ENCODE measurements at places on chromosomes 6 and 20. TPM values are rescaled to one million over a fixed set of nuclear protein-coding genes. Genes with fewer than 3 reads are reported as not detected.

DNA sequence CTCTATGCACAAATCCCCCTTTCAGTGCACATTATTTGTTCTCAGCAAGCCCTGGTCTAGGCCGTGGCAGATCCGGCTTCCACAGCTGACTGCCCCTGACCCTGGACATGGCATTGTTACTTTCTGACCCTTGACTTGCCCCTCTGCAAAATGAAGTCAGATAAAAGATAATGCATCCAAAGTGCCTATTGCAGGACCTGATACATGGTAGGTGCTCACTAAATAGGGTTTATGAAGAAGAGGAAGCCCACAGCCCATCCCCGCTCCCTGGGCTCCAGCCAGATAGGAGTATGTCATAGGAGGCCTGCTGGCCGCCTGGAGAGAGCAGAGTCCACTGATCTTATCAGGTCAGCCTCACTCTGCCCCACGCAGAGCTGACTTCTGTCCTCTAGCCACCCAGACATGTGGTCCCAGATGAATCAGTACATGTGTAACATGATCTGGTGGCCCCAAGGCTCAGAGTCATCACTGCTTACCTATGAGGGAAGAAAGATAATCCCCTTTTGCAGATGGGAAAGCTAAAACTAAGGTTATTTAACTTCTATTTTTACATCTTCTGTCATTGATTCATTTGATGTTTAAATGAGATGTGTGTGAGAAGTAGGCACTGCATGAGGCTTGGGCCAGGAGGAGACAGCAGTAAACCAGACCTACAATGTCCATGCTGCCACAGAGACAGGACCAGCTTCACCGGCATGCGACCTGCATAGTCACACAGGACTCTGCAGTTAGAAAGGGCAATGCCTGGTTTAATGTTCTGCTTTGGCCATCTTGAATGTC, 20.4 kb downstream of the MAFB start:
- DNase-seq: no peak
- H3K27ac ChIP-seq: no peak overlapping the region
- no peak overlapping the region for H3K4me3 ChIP-seq
- H3K27me3 ChIP-seq: peaks cover 8% of the 10 kb centered on the region
- no peaks in the 10 kb centered on the region for H3K36me3 ChIP-seq

DNA sequence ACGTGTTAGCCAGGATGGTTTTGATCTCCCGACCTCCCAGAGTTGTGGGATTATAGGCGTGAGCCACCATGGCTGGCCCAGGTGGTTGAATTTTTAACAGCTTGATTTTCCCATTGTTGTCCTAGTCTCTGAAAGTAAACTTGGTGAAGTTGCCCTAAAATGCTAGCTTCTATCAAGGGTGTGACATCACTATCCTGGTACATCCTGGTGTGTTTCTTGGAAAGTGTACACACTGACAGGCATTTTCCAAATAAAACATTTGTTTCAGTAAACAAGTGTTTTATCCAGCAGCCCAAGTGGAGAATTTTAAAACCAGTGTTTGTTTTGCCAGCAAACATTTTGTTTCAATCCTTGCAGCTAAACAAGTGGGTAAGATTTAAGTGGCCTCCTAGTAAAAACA, 40.5 kb upstream of the RREB1 start:
- H3K27me3 ChIP-seq: no peaks in the 10 kb centered on the region
- no peak overlapping the region for H3K27ac ChIP-seq
- H3K4me1 ChIP-seq: no peaks in the 10 kb centered on the region
- H3K4me3 ChIP-seq: no peak overlapping the region
- no peaks in the 10 kb centered on the region for H3K36me3 ChIP-seq

C6orf141 gene
- 17.8 TPM for total RNA-seq

ULBP2 gene
- total RNA-seq: not detected

DNA sequence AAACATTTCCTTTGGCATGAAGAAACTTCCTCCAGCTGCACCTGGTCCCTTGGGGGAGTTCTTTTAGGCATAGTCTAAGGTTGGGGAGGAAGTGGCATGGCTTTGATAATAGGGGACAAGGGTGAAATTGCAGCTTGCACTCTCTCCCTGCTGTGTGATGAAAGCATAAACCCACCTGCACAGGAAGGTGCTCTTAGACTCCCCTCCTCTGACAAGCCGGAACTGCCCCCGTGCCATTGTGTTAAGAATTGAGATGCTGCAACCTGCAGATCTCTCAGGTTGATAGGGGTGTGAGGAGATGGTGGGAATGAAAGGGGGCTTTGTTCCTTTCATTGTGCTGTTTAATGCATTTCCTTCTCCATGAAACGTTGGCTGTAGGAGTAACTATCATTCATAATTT, 247.7 kb upstream of the RNF24 start:
- DNase-seq: no peak
- H3K27ac ChIP-seq: no peak overlapping the region
- no peaks in the 10 kb centered on the region for H3K4me1 ChIP-seq
- no peak overlapping the region for H3K4me3 ChIP-seq
- H3K36me3 ChIP-seq: no peaks in the 10 kb centered on the region

FOXS1 gene
- not detected for total RNA-seq

C20orf141 gene
- total RNA-seq: not detected

HLA-DQA1 gene
- total RNA-seq: not detected

ADGRF1 gene
- 1.3 TPM for total RNA-seq

TMC2 gene
- total RNA-seq: not detected

DNA sequence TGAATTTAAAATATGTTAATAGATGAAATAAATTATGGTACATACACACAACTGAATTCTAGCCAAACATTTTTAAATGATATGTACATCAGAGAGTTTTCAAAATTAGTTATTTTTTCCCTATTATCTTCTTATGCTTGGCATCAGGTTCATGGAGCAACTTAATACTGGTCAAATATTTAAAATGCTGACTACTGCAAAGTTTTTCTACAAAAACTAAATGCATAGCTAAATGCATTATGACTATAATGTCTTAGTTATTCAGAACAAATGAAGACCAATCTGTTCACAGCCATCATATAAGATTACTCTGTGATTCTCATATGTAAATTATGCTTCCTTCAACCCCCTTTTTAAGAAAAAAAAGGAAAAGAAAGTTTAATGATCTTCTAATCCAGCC, 8.2 kb upstream of the IL17A start:
- H3K4me1 ChIP-seq: no peaks in the 10 kb centered on the region
- H3K4me3 ChIP-seq: no peak overlapping the region
- H3K27ac ChIP-seq: no peak overlapping the region
- H3K27me3 ChIP-seq: no peaks in the 10 kb centered on the region
- H3K36me3 ChIP-seq: no peaks in the 10 kb centered on the region

DNA sequence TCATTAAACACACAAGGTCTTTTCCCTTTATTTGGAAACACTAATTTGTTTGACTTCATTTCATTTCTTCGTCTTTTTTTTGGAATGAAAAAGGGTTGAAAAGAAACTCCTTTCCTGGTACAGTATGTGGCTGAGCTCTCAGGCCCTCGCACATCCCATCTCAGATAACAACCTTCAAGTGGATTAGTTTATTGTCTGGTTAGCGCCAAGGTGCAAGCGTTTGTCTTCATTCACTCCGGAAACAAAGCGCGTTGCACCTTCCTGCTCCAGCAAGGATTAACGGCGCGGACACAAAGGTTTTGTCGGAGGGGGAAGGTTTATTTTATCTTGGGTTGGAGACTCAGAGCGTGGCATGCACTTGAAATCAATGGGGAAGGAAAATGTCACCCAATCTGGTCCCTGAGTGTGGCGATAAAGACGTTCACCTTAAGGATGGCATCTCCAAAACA, 5.3 kb upstream of the NKX2-2 start:
- peaks cover 98% of the 10 kb centered on the region for H3K27me3 ChIP-seq
- no peaks in the 10 kb centered on the region for H3K36me3 ChIP-seq
- peaks cover 38% of the 10 kb centered on the region for H3K4me1 ChIP-seq
- no peak for DNase-seq
- no peak overlapping the region for H3K27ac ChIP-seq
- no peak overlapping the region for H3K4me3 ChIP-seq

RBPJL gene
- total RNA-seq: not detected

- no peak overlapping the region for H3K27ac ChIP-seq
- no peaks in the 10 kb centered on the region for H3K36me3 ChIP-seq
- no peaks in the 10 kb centered on the region for H3K27me3 ChIP-seq
- DNase-seq: no peak
- no peak overlapping the region for H3K4me3 ChIP-seq
- no peaks in the 10 kb centered on the region for H3K4me1 ChIP-seq
Observed at GRCh38 chr6:120198033-120198432, 848.5 kb upstream of the MAN1A1 start.

DNA sequence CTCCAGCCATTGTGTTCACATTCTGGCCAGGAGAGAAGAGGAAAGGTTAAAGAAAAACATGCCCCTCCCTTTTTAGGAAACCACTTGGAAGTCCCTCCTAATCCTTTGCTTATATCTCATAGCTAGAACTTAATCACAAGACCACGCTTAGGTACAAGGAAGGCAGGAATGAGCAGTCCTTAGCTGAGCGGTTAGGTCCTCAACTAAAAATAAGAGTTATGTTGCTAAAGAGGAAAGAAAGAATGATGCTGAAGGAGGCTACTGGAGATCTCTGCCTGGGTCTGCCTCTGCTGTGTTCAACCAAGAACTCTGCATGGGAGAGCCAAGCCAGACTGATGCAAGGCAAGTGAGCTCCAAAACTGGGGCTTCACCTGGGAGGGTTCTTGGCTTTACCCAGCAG, 11.6 kb upstream of the ARFGEF2 start:
- no peak overlapping the region for H3K4me3 ChIP-seq
- no peaks in the 10 kb centered on the region for H3K36me3 ChIP-seq
- no peaks in the 10 kb centered on the region for H3K27me3 ChIP-seq
- peaks cover under 1% of the 10 kb centered on the region for H3K4me1 ChIP-seq
- H3K27ac ChIP-seq: no peak overlapping the region

- H3K27ac ChIP-seq: no peak overlapping the region
- no peaks in the 10 kb centered on the region for H3K4me1 ChIP-seq
- no peaks in the 10 kb centered on the region for H3K27me3 ChIP-seq
- DNase-seq: no peak
- no peak overlapping the region for H3K4me3 ChIP-seq
Observed at GRCh38 chr6:81996414-81996813, 243.9 kb upstream of the TENT5A start.

GRCh38 chr6:148134592-148134991, 208.0 kb upstream of the SASH1 start:
- H3K36me3 ChIP-seq: no peaks in the 10 kb centered on the region
- H3K27ac ChIP-seq: no peak overlapping the region
- peaks cover 5% of the 10 kb centered on the region for H3K4me1 ChIP-seq

DNA sequence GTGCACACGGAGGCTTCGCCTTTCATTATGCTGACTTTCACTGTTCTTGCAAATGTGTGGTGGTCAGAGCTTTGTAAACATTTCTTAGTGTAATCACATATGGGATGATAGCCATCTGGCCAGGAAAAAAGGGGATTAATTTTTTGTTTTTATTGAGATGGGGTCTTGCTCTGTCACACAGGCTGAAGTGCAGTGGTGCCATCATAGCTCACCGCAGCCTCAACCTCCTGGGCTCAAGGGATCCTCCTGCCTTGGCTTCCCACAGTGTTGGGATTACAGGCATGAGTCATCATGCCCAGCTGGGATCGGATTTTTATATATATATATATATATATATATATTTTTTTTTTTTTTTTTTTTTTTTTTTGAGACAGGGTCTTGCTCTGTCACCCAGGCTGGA, 11.0 kb upstream of the TIAM2 start:
- no peak for DNase-seq
- H3K4me1 ChIP-seq: peaks cover 8% of the 10 kb centered on the region
- no peak overlapping the region for H3K27ac ChIP-seq
- no peaks in the 10 kb centered on the region for H3K36me3 ChIP-seq

- H3K4me3 ChIP-seq: no peak overlapping the region
- no peaks in the 10 kb centered on the region for H3K36me3 ChIP-seq
- H3K27me3 ChIP-seq: no peaks in the 10 kb centered on the region
- no peak for DNase-seq
Observed at GRCh38 chr6:164144316-164144715, 729.8 kb downstream of the QKI start.

- H3K4me3 ChIP-seq: no peak overlapping the region
- no peaks in the 10 kb centered on the region for H3K36me3 ChIP-seq
- no peaks in the 10 kb centered on the region for H3K4me1 ChIP-seq
- no peaks in the 10 kb centered on the region for H3K27me3 ChIP-seq
Observed at GRCh38 chr6:45563844-45564243, 186.1 kb upstream of the SUPT3H start.

FAM120B gene
- 44.0 TPM for total RNA-seq

- no peak for DNase-seq
- H3K4me3 ChIP-seq: no peak overlapping the region
- no peak overlapping the region for H3K27ac ChIP-seq
- H3K27me3 ChIP-seq: peaks cover 53% of the 10 kb centered on the region
Observed at GRCh38 chr20:56001890-56002289, 3.4 kb downstream of the CBLN4 start.

- H3K4me1 ChIP-seq: peaks cover 47% of the 10 kb centered on the region
- no peak for DNase-seq
Observed at GRCh38 chr6:136608991-136609390, 58.8 kb upstream of the MAP7 start.

Data from stomach (tissue), 19 donors.